Choroid plexus epithelial cell (primary cell): ENCODE measurements at places on chromosomes 11 and 22.

DNA sequence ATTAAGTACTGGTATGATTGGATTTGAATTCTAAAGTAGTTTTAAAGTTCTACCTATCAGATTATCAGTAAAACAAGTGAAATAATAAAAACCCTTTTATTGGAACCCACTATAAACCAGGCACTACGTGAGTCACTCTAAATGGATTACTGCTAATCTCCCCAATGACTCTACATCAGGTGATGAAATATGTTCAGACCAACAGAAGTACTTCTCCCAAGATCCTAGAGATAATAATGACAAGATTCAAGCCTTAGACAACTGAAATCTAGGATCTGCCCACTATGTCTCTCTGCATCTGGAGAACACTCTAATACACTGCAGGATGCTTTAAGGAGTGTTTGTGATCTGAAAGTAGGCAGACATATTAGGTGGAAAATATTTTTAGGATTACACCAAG, 652.1 kb upstream of the CHORDC1 start:
- no peak for DNase-seq

GRCh38 chr11:74735365-74735928, 4.2 kb upstream of the CHRDL2 start:
- no peak for DNase-seq

GRCh38 chr11:15258433-15259165, 143.9 kb downstream of the INSC start:
- peak; percentile 67 for DNase-seq

DNA sequence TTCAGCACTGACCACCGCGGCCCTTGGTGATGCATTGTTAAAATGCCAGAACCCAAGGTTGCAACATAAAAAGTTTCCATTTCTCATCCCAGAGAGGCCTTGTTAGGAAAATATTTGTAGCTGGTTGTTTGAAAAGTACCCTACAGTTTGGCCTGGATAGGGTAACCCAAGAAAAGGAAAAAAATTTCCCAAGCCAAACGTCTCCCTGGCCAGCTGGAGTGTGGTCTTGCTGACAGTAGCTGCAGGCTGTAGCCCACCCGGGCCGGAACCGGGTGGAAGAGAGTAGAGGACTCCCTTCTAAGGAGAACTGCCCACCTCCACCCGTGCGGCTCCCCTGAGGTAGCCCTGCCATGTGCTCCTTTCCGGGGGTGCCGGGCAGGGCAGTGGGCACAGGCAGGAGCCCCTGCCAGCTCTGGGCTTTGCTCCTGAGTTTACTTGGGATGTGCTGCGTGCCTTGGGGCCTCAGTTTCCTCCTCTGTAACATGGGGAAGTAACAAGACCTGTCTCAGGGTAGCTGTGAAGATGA, 38.5 kb downstream of the IGHMBP2 start:
- no peak for DNase-seq

DNA sequence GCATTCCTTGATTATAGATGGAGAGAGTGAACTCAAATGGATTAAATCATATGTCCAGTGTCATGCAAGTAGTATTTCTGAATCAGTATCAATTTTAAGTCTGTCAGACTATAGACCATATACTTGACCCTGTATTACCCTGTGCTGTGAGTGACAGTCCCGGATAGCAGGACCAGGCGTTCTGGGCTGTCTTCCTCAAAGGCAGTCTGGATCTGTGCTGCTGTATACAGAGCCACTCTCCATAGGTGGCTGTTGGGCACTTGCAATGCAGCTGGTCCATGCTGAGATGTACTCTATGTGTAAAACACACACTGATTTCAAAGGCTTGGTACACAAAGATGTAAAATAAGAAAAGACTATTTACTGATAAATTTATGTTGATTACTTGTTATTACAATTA, 294.3 kb downstream of the OPCML start:
- no peak for DNase-seq

DNA sequence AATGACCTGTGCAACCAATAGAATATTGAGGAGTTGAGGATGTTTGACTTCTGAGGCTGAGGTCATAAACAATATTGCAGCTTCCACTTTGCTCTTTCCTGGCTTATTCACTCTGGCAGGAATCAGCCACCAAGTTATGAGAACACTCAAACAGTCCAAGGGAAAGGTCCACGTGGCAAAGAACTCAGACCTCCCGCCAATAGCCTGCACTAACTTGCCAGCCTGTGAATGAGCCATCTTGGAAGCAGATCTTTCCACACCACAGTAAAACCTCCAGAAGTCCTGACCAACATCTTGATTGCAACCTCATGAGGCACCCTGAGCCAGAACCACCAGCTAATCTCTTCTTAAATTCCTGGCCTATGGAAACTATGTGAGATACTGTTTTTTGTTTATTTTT, 22.7 kb upstream of the PICALM start:
- DNase-seq: peak; percentile 64

GRCh38 chr11:28666632-28667031, 558.4 kb downstream of the METTL15 start:
- DNase-seq: peak; percentile 70

GRCh38 chr11:43447151-43447550, 88.4 kb downstream of the TTC17 start:
- DNase-seq: peak; percentile 17

DNA sequence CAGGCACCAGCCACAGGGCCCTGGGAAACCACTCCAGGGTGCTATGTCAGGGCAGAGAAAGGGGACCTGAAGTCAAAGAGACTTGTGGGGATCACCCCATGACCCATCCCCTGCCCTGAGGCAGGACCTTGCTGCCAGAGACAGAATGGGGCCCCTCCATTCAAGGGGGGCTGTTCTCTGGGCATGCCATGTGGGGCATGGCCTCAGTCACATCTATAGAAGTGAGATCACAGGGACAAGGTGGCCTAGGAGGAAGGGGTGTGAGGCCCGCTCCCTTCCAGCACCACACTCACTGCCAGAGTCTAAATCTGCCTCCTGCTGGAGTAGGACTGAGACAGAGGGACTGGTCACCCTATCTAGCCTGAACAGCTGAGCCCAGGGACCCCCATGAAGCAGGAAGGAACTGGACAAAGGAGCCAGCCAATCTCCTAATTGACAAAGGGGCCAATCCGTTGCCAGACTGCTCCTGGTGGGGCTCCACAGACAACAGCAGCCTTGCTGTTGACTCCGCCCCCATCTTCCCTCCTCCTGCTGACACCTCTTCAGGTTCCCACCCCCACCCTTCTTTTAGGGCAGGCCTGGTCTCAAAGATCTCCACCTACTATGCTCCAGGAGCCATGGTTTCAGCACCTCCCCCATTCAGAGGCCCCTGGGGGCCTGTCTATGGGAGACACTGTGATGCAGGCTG, 26.0 kb downstream of the NEAT1 start:
- DNase-seq: peak; percentile 89

GRCh38 chr22:31122532-31123291, at the start of gene INPP5J:
INPP5J (plus strand) TSS chr22:31122966; CDS start chr22:31123015, 49 bp downstream.
- DNase-seq: peak; percentile 65

GRCh38 chr11:13110929-13111812, 102.1 kb downstream of the RASSF10 start:
- peak; percentile 25 for DNase-seq

- peak; percentile 82 for DNase-seq
These were observed 384.8 kb downstream of the MN1 start for GRCh38 chr22:27416511-27417420.

- DNase-seq: no peak
These were observed 339.7 kb downstream of the DYNC2H1 start for GRCh38 chr11:103448966-103449365.

GRCh38 chr11:132576706-132577105, 955.6 kb downstream of the OPCML start:
- peak; percentile 92 for DNase-seq

DNA sequence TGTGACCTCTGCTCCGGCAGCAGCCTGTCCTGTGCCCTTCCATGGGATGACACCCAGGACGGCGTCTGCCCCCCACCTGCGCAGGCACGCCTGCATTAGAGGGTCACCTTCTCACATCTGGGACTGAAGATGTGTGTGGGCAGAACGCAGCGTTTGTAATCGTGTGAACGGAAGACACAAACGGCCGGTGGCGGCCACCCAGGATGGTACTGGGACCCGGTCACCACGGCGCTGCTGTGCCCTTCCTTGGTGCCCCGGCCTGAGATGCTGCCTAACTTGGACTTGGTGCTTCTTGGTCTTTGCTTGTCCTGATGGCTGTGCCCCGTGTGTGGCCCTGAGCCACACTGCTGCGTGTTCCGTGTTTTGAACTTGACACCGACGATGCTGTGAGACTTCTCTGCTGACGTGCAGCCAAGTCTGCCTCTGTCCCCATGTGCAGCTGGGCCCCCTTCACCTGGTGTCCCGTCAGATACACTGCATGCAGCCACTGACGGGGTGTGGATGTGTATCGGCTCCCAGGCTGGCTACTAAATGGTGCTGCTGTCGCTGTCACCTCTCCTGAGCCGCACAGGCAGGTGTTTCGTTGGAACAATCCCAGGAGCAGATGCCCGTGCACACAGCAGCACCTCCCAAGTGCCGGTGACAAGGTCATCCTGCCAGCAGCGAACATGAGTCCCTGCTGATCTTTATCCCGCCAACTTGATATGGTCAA, 21.4 kb downstream of the YPEL1 start:
- no peak for DNase-seq

DNA sequence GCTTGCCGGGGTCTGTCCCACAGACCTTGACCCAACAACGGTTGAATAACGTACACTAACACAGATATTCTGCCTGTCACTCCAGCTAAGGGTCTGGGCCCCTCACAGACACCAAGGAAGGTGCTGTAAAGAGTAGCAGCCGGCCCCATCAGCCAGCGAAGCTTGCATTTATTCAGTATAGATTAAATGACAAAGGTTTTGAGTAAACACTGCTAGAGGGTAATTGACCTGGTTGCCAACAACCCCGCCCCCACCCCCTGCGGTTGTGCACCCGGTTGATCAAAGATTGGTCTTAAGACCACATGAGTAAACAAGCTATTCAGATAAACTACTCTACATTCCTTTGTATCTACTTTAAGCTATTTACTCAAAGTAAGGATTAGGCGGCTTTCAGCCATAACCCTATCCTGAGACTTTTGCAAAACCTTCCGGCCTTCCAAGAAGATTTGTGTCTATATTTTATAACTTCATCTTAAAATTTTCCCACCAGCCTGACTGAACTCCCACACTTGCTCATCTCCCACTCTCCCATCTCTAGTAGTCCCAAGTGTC, 4.8 kb upstream of the CKAP5 start:
- DNase-seq: no peak

GRCh38 chr11:57514538-57515331, 767 bp downstream of the SLC43A1 start:
- no peak for DNase-seq

GRCh38 chr11:66979336-66979980, 4.4 kb downstream of the C11orf86 start:
- DNase-seq: no peak

DNA sequence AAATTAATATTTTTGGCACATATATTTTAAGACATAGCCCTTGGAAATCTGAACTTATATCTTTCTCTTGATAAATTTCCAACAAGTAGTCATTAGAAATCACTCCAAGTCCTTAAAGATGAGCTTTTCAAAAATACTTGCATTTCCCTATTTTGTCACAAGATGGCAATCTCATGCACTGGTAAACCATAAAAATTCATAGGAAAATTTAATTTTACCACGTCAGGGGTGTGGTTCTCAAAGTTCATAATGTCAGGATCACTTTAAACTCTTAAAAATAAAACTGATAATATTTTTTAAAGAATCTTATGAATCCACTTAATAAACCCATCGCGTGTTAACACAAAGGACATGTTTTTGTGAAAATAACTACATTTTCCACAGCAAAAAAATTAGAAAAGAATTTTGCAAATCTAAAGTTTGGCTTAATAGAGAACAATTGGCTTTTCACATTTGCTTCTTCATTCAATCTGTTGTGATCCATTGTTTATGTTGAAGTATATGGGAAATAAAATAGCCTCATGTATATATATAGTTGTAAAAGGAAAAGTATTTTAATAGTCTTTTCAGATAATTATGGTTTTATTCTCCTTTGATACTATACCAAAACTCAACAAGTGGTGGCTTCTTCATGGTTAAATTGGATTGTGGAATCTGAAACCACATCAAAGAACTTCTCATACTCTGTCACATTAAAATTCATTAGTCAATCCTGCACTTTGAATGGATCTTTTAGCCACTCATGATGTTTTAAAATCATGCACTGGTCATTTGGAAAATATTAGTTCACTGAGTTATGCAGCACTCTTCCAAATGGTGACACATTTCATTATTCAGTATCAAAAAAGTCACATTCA, 169.1 kb downstream of the CADM1 start:
- peak; percentile 55 for DNase-seq

GRCh38 chr11:15406851-15407351, 292.2 kb downstream of the INSC start:
- DNase-seq: no peak

GRCh38 chr11:7694235-7694634, 12.0 kb downstream of the OVCH2 start:
- DNase-seq: no peak

DNA sequence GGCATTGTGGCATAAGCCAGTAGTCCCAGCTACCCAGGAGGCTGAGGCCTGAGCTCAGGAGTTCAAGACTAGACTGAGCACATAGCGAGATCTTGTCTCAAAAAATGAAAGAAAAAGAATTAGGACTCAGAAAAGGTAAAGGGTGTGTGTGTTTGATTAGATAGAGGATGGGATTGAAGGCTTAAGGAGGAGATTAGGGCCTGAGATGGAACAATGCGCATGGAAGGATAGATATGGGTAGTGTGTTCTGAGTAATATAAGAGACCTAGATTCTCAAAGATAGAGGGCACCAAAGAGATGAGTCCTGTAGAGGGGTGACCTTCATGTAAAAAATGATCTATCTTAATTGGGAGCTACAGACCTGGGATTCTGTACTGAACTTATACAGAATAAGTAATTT, 17.3 kb upstream of the RAB30 start:
- DNase-seq: peak; percentile 29

- DNase-seq: no peak
These were observed 1.9 kb downstream of the FDX1 start for GRCh38 chr11:110431674-110432073.
